ENCODE measurements at places on chromosomes 6 and 20. TPM values are rescaled to one million over a fixed set of nuclear protein-coding genes. Genes with fewer than 3 reads are reported as not detected.

Gene HSPA1L
- 0.55 TPM for total RNA-seq

- DNase-seq: no peak
Measured at GRCh38 chr20:50488236-50488806, 21.9 kb upstream of the PTPN1 start.

DNA sequence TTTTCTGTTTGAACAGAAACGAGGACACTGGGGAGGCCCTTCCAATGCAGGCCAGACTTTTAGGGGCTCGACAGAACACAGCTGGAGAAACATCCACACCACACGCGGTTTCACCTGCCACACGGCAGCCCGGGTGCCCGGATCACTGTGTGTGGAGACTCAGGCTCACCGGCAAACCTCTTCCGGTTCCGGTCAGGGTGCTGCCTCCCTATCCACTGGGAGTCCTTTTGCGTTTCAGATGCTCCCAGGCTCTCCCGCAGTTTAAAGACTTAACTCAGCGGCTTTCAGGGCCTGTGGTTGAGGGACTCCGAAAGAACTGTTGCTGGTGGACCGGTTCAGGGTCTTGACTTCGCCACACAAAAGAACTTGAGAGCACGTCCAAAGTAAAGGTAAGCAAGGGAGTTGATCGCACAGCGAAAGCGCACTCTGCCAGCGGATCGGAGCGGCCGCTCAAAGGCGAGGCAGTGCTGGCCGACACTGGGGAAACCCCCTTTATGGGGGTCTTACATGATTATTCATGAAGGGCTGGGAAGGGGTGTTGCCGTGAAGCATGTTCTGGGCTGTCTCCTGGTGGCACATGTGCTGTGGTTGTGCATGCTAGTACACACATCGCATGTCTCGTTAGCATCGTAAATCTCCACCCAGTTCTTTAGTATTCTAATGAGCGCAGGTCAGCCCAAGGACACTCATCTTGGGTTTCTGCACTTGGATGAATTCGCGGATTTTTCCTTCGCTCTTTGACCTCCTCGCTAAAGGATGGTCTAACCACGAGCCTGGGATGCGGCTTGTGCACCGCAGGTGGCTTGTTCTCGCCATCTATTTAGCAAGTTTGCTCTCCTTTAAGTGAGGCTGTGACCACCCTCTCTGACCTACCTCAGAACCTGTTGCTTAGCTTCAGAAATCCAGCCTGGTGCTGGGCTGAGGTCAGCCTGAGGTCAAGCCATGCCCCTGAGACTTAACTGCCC is 180.3 kb downstream of the CDH26 start:
- no peak for DNase-seq

DNA sequence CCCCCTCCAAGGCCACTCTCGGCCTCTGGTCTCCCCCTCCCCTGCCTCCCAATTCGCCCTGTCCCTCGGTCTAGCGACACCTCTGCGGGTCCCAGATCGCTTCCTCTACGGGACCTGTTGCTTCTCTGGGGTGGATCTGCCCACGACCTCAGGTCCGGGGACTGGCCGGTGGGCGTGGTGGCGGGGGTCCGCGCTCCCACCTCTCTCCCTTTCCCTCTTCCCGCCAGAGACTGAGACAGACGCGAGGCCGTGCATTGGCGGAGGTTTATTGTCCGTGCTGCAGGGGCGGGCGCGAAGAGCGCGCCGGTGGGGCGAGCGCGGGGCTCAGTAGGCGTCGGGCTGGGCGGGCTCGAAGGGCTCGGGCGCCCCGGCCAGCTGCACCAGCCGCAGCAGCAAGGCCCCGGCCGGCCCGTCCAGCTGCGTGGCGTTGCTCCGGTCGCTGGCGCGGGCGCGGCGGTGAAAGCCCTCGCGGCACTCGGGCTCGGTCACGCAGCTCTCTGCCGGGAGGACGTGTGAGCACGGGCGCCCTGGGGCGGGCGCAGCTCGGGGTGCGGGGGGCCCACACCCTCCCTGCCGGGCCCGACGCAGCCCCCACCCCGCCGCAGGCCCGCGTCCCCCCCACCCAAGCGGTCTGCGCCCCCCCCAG is 2.1 kb downstream of the AVP start:
- no peak for DNase-seq

Gene POPDC3
- 0.20 TPM for total RNA-seq

Gene ZSWIM1
- 11.7 TPM for total RNA-seq

GRCh38 chr6:153301602-153302001 is 170.5 kb upstream of the RGS17 start:
- no peak for DNase-seq

GRCh38 chr20:50015636-50015992 is 32.8 kb downstream of the SNAI1 start:
- DNase-seq: no peak

- DNase-seq: no peak
Measured at GRCh38 chr6:7126754-7127153, 19.0 kb downstream of the RREB1 start.

Gene ERGIC3
- total RNA-seq: 407 TPM

- no peak for DNase-seq
Measured at GRCh38 chr20:24016607-24017457, 28.3 kb upstream of the GGTLC1 start.

GRCh38 chr20:35618263-35619131 is 2.9 kb downstream of the SPAG4 start:
- no peak for DNase-seq

- no peak for DNase-seq
Measured at GRCh38 chr6:25789475-25789874, 34.9 kb downstream of the SLC17A4 start.

- DNase-seq: no peak
Measured at GRCh38 chr20:38346247-38346651, at the start of gene LBP. TSS of gene LBP (plus strand) at chr20:38346482. CDS start at chr20:38346517, 35 bp downstream.

DNA sequence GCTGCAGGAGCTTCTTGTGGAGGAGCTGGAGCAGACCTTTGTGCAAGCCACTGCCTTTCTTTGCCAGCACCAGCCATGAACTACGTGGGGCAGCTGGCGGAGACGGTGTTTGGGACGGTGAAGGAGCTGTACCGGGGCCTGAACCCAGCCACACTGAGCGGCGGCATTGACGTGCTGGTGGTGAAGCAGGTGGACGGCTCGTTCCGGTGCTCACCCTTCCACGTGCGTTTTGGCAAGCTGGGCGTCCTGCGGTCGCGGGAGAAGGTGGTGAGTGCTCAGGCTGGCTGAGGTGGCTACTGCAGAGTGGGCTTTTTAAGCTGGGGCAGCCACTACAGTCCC is 5.1 kb downstream of the LPIN3 start:
- no peak for DNase-seq

- no peak for DNase-seq
Measured at GRCh38 chr6:22580337-22580736, 11.0 kb downstream of the HDGFL1 start.

GRCh38 chr6:44294832-44295791 is 18.0 kb downstream of the AARS2 start:
- DNase-seq: no peak

GRCh38 chr20:44850837-44851236 is 34.7 kb upstream of the YWHAB start:
- DNase-seq: no peak

- DNase-seq: no peak
Measured at GRCh38 chr20:45819466-45819865, 7.0 kb downstream of the UBE2C start.

Gene SPATS1
- total RNA-seq: not detected

- no peak for DNase-seq
Measured at GRCh38 chr20:57908704-57909630, 199.2 kb upstream of the PMEPA1 start.

- DNase-seq: no peak
Measured at GRCh38 chr6:108254433-108255410, 6.1 kb downstream of the SNX3 start.

GRCh38 chr6:50333696-50334095 is 284.0 kb upstream of the DEFB112 start:
- DNase-seq: no peak

- no peak for DNase-seq
Measured at GRCh38 chr6:15447546-15448267, 201.8 kb downstream of the JARID2 start.

Gene ME1
- total RNA-seq: not detected

DNA sequence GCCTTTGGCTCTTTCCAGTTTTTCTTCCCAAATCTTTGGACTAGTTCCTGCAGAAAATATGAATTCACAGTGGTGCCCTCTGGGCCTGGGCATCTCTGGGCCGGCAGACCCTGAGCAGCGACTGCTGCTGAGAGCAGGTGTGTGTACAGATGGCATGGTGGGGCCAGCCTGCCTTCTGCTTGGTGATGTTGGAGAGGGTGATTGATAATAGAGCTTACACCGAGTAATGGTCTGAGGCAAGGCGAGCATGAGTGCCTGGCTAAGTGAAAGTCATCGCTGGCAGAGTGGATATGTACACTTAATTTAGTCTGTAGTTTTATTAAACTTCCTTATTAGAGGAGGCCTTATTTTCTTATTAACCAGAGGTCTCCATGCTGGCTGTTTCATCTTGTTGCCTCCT is 156.9 kb downstream of the CDKAL1 start:
- no peak for DNase-seq

Gene BPHL
- 48.6 TPM for total RNA-seq

DNA sequence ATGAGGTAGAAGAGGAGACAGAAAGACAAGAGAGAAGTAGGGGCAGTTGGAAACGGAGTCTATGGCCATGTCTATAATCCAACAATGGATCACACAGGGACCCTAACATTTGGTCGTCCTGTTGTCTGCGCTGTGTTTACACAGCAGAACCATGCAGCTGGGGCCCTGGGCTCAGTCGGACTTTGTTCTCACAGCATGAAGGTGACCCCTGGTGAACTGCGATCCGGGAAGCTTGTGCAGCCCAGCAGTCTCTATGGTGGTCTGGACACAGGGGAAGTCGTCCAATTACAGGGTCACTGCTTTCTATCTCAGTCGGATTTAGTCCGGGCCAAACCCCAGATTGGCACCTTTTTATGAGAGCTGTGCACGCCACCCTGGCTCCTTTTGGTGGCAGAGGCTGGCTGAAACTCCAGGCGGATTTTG is 153.6 kb downstream of the FOXA2 start:
- DNase-seq: peak; percentile 97

DNA sequence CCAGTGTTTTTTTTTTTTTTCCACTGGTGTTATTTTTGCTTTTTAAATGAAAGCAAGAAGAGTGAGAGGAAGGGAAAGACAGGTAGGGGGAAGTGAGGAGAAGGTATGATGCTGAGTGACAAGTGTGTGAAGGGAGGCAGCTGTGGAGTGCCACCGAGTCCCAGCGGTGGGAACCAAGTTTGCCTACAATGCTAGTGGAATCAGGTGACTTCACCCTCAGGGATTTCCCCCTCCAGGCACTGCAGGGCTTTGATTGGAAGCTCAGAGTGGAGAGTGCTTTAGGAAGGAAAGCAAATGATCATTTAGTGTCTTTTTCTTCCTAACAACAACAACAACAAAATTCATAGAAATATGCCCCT is 120.5 kb upstream of the ENPP5 start:
- DNase-seq: no peak

- DNase-seq: no peak
Measured at GRCh38 chr6:101830501-101831031, 437.1 kb downstream of the GRIK2 start.

- no peak for DNase-seq
Measured at GRCh38 chr20:13349235-13349604, 128.1 kb downstream of the ISM1 start.

DNA sequence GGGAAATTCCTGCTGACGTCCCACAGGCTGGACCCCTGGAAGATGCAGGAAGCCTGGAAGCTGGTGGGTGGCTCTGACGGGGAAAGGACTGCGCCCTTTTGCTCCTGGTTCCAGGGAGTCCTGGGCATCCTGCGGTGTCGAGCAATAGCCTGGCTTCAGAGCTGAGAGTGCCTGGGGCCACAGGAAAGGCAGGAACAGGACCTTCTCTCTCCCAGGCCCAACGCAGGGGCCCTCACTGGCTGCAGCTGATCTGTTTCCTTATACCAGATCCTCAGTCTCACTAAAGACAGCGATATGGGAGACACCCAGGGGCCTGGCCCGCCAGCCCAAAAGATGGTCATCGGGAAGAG is 1.4 kb downstream of the B3GALT4 start:
- DNase-seq: no peak

- no peak for DNase-seq
Measured at GRCh38 chr20:51345601-51346101, 196.9 kb downstream of the NFATC2 start.

DNA sequence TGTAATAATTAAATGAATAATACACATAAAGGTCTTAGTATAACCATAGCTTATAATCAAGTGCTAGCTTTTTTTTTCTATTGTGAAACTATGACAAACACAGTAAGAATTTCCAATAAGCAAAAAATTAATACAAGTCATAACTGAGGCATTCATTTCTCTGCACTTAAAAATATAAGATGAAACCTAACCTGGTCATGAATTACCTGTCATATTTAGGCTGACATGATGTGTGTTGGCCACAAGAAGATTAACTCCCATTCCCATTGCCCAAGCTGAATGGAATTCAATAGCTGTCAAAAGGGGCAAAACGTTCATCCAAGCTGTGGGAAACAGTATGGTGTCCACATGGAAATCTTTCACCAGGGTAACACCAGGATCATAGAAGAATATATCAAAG is 5.4 kb downstream of the VNN2 start:
- DNase-seq: no peak

DNA sequence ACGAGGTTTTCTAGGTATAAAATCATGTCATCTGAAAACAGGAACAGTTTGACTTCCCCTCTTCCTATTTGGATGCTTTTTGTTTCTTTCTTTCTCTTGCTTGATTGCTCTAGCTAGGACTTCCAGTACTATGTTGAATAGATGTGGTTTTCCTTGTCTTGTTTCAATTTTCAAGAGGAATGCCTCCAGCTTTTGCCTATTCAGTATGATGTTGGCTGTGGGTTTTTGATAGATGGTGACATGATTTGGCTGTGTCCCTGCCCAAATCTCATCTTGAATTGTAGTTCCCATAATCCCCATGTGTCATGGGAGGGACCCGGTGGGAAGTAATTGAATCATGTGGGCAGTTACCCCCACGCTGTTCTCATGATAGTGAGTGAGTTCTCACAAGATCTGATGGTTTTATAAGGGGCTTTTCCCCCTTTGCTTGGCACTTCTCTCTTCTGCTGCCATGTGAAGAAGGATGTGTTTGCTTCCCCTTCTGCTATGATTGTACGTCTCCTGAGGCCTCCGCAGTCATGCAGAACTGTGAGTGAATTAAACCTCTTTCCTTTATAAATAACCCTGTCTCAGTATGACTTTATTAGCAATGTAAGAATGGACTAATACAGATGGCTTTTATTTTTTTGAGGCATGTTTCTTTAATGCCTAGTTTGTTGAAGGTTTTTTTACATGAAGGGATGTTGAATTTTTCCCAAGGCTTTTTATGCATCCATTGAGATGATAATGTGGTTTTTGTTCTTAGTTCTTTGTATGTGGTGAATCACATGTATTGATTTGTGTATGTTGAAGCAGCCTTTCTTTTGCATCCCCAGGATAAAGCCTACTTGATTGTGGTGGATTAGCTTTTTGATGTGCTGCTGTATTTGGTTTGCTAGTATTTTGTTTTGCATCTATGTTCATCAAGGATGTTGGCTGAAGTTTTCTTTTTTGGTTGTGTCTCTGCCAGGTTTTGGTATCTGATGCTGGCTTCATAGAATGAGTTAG is 239.1 kb downstream of the THBS2 start:
- no peak for DNase-seq

DNA sequence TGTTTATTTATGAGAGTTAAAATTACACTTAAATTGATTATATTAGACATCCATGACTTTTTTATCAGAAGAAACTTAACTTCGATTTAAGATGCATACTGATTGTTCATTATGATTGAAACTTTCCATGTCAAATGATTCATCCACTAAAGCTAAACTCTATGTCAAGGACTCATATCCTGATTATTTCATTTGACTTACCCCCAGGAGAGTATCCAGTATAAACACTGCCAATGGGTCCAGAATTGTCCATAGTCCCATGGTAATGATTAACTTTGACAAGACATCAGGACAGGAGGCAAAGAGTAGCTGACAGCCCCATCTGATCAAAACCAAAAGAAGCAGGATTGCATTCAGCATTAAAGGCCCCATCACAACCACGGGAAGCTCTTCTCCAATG is 709.9 kb downstream of the TFAP2A start:
- peak; percentile 3 for DNase-seq
